Glomerular endothelial cell (primary cell): ENCODE measurements at places on chromosomes 7 and 10. TPM values are rescaled to one million over a fixed set of nuclear protein-coding genes. Genes with fewer than 3 reads are reported as not detected.

- DNase-seq: no peak
Observed at GRCh38 chr7:157825325-157825724, 488.5 kb downstream of the DNAJB6 start.

DNA sequence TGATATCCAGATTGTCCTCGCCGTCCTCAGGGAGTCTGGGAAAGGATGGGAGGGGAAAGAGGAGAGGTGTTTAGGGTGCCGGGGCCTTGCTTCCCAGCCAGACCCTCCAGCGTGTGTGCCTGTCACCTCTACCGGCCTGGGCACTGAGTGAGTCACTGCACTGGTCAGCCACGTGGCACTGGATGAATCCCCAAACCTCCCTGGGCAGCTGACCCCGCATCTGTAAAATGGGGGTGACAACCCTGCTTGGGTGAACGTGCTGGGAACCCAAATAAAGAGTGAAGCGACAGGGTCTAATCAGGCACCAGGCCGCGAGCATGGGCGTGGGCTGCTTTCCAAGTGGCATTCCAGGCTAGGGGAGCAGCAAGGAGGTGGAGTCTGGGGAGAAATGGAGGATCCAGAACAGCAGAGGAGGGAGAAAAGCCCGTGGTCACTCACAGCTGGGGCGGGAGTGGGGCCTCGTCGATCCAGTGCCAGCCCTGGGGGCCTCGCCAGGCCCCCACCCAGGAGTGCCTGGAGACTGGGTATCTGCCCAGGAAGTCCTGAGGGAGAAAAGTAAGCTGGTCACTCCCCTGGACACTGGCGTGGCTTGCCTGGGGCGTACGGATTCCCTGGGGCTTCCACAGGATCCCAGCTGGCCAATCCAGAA is 29.7 kb downstream of the KLRG2 start:
- DNase-seq: no peak

GRCh38 chr7:90007831-90008230 is 146.4 kb upstream of the STEAP1 start:
- DNase-seq: no peak

DNA sequence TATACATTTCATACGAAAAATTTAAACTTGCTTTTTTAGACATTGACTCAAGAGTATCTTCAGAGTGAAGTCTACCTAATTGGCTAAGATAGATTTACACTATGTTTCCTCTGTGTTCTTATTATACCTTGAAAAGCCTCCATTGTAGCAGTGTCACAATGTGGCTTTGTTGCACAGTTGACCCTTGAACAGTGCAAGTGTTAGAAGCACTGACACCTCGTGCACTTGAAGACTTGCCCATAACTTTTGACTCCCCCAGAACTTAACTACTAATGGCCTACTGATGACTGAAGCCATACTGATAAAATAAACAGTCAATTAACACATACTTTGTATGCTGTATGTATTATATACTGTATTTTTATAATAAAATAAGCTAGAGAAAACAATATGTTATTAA is 84.3 kb downstream of the CPED1 start:
- DNase-seq: no peak

GRCh38 chr10:92323079-92323478 is 32.1 kb downstream of the MARCHF5 start:
- DNase-seq: no peak

Gene DMBT1
- total RNA-seq: 0.12 TPM in 1 of 2 replicates, not detected in the other

- no peak for DNase-seq
Observed at GRCh38 chr10:36801660-36802059, 323.7 kb upstream of the ANKRD30A start.

DNA sequence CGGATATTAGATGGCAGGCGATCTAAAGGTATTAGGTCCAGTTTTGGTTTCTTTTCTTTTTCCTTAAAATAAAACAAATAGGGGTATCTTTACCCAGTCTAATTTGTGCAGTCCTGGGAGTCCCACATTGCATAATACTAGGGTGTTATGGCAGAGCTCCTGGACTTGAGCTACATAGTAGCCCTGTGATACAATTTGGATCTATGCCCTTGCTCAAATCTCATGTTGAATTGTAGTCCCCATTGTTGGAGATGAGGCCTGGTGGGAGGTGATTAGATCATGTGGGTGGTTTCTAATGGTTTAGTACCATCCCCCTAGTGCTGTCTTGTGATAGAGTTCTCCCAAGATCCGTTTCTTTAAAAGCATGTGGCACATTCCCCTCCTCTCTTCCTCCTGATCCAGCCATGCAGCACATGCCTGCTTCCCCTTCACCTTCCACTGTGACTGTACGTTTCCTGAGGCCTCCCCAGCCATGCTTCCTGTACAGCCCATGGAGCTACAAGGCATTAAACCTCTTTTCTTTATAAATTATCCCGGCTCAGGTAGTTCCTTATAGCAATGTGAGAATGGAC is 141.9 kb downstream of the RPS24 start:
- no peak for DNase-seq

GRCh38 chr10:15068802-15069201 is 19.8 kb downstream of the ACBD7 start:
- DNase-seq: no peak

Gene LRRC18
- total RNA-seq: not detected in 2 replicates

GRCh38 chr10:76017733-76018433 is 586.5 kb downstream of the LRMDA start:
- no peak for DNase-seq

DNA sequence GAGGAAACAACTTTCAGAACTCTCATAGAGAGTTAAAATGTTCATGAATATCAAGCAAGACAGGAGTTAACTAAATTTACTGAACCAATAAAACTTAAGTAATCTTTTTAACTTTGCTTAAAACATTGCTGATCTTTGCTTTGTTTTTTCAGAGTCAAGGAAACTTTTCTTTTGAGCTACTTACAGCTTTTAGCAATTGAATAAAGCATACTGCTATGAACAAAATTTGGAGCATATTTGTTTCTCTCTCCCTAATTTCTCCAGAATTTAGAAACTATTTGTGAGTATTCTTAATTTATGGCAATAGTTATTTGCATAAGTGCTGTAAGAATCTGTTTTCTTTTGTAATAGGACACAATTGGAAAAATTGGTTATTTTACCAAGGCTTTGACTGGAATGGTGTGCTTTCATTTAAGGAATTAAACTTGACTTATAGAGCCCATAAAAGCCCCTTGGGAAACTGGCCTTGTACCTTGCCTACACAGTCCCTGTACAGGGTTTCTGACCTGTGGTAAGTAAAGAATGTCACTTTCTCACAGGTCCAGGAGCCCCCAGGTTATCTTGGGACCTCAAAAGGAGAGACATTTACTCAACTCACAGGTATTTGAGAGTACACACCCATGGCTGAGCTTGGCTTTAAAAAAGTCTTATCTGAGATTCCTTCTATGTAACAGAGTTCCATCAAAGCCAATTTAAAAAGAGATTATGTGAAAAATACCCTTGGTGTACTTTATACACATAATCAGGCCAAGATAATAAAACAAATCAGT is 23.3 kb upstream of the KIAA1549 start:
- no peak for DNase-seq

DNA sequence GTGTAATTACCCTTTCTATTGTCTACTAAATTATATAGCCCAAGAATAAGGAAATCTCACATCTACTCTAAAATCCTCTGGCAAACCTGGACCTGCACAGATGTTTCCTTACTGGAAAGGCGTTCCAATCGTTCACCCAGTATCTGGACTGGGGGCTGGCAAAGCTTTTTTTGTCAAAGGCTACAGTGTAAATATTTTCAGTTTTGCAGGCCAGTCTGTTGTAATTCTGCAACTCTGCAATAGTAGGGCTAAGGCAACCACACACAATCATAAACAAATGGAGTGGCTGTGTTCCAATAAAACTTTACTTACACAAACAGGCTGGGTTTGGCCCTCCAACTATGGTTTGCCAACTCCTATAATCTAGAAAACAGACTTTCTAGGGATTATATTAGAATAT is 56.2 kb downstream of the GLI3 start:
- no peak for DNase-seq

Gene DYDC2
- not detected in 2 replicates for total RNA-seq

- no peak for DNase-seq
Observed at GRCh38 chr10:64350665-64351064, 829.5 kb downstream of the REEP3 start.

DNA sequence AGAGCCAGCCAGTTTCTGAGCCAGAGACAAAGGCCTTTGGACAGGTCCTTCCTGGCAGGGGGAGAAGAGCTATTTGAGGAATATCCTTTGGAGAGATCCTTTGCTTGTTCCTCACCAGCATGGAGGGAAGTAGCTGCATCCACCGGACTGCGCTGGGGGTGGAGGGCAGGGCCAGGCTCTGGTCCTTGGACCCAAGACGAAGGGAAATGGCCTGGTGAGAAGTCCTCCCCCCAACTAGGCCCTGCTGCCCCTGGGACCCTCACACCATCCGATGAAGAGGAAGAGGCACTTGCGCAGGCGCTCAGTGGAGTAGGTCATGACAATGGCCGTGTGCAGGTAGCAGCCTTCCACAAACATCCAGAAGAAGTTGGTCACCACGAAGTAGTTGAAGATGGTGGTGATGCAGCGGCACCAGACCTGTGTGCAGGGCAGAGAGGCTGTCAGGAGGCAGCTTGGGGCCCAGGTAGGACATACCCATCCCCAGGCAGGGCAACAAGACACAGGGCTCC is 19.8 kb downstream of the CRHR2 start:
- no peak for DNase-seq

GRCh38 chr10:5818894-5819293 is 5.7 kb upstream of the GDI2 start:
- DNase-seq: no peak

- no peak for DNase-seq
Observed at GRCh38 chr7:80646083-80646865, 7.8 kb downstream of the CD36 start.

DNA sequence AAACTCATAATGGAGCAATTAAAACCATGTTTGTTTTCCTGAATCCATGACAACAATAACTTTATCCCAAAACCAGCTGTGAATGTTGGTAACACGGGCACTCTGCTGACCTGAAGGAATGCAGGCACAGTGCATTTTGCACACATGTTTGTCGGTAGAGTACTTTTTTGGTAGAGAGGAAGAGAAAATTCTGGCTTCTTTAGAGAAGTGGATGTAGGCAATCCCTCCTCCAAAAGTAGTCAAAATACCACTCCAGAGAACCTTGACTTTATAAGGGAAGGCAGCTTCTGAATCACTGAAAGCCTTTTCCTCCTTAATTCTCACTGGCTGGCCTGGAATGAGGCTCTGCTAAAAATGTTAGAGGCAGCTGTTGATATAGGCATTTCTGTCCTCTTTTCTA is 15.8 kb upstream of the ACTA2 start:
- DNase-seq: no peak

DNA sequence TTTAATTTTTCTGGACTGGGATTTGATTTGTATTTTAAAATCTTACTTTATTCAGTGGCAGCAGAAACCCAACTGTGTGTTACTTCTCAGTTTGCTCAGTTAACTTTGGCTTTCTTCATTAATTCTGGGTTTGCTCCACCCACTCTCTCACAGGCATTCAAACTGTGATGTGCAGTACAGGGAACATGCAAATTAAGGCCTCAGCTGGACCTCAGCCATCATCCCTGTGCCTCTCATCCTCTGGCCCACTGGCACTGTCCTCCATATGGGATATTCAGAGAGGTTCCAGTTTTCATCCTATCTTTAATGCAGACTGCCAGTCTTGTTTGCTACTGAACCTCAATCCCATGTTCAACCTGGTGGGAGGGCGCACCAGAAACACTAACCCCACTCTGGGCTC is 743.4 kb upstream of the IGFBP3 start:
- DNase-seq: no peak

Gene TRIL
- total RNA-seq: 0.48 and 1.2 TPM in 2 replicates

DNA sequence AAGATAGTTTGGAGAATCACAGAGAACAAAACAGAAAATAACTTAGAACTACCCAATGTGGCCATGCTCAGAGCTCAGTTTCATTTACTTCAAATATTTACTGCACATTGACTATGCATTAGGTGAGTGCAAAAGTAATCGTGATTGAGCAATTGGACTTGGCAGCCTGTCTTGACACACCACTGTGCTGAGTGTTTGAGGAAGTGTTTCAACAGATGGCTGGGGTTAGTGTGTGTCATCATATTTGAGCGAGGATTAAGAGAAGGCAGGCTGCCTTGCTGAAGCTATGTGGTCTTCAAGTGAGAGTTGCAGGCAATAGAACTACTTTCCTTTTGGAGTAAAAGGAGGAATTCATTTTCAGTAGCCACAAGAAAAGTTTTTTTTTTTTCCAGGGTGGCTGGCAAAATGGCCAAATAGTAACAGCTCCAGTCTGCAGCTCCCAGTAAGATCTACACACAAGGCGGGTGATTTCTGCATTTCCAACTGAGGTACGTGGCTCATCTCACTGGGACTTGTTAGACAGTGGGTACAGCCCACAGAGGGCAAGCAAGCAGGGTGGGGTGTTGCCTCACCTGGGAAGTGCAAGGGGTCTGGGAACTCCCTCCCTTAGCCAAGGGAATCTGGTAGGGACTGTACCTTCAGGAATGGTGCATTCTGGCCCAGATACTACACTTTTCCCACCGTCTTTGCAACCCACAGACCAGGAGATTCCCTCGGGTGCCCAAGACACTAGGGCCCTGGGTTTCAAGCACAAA is 37.6 kb downstream of the AKR1C4 start:
- no peak for DNase-seq

GRCh38 chr10:69663369-69663947 is 33.4 kb downstream of the FAM241B start:
- no peak for DNase-seq

DNA sequence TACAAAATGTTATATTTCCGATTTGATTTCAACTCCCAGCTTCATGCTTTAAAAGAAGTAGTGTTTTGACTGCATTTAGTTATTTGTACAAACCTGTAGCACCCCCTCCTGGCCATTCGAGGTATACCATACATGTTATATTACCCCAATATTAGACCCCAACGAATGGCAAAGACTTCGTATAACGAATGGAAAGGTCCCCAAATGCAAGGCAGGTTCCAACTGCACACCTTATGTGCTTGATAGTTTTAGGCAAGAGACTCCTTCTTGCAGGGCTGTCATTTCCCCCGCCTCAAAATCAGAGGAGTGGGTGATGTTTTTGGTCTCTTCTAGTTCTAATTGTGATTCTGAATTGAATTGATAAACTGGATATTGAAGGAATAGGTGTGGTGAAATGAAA is 101.1 kb upstream of the TARP start:
- DNase-seq: no peak

- no peak for DNase-seq
Observed at GRCh38 chr7:2237109-2237602, 4.4 kb upstream of the MAD1L1 start.

- DNase-seq: no peak
Observed at GRCh38 chr10:61248013-61248412, 205.2 kb downstream of the TMEM26 start.

Gene MALRD1
- total RNA-seq: not detected in 2 replicates

DNA sequence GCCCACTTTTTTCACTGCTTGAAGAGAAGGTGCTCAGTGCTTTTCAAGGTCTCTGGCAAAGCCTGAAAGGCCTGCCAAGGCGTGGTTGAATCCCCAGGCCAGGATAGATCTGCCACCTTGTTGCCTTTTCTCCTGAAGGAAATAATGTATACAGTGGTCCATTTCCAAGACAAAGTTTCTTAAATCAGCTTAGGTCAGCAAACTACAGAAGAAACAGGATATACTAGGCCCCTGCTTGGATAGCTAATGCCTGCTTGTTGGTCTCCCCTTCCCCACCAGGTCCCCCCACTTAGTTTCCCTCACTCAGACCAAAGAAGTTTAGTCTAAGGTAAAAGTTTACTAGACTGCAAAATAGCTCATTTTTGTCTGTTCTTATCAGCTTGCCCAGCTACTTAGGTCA is 19.9 kb downstream of the COL17A1 start:
- no peak for DNase-seq
